ENCODE measurements at places on chromosomes 12 and 14.

- no peak for DNase-seq
Measured at GRCh38 chr14:39232554-39233415, 930 bp upstream of the MIA2 start.

GRCh38 chr14:93033983-93034670 lies 81.6 kb downstream of the ITPK1 start:
- no peak for DNase-seq

DNA sequence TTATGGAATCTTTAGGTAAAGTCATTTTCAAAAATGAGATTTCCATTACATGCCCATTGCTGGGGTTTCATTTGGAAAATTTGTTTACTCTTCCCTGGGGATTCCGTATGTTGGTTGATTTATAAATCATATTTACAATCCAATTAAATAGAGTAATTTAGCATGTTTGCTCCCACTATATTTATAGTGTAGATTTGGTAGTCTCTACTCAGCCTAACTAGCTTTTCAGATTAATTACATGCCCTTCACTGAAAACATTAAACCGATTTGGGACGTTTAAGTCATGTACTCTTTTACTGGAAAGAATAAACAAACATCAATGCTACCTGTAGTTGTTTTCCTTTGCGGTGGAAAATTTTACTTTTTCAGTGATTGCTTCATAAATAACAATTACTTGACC lies 10.4 kb downstream of the PAX9 start:
- no peak for DNase-seq

- DNase-seq = no peak
Measured at GRCh38 chr12:93847517-93848474, 170.6 kb downstream of the CRADD start.

GRCh38 chr14:63088865-63089264 lies 43.6 kb upstream of the KCNH5 start:
- no peak for DNase-seq

DNA sequence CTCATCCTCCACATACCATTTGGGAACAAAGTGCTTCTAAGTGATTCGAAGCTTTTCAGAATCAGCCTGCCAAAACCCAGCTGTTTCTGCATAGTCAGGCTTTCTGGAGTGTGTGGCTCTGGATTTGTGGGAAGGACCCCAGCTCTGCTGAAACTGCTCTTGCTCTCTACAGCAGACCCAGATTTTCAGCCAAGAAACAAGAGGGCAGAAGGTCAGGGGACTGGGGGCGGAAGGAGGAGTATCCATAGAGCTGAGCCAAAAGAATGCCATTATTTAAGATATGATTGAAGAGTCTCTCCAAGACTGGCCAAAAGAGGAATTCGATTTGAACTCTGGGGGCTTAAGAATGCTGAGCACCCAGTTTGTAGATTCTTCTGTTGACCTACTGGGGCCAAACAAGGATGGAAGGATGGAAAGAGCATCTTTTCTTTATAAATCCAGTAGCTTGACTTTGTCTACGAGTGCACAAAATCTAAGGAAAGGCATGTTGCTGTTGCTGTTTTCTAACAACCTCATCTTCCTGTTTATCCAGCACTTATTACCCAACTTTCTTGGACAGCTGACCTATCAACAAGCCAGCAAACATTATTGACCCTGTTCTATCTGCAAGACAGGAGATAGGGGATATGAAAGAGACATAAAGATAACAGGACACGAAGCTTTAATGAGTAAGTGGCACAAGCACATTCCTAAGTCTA lies 29.2 kb downstream of the FBLN5 start:
- DNase-seq = peak; percentile 40

GRCh38 chr14:103122947-103123633 lies at the start of gene TNFAIP2:
Gene TNFAIP2, plus strand, starts transcription at chr14:103123461. Its CDS starts 2,997 bp downstream, at chr14:103126458.
- peak; percentile 76 for DNase-seq

- DNase-seq = no peak
Measured at GRCh38 chr12:41980390-41980789, 164.3 kb downstream of the GXYLT1 start.

DNA sequence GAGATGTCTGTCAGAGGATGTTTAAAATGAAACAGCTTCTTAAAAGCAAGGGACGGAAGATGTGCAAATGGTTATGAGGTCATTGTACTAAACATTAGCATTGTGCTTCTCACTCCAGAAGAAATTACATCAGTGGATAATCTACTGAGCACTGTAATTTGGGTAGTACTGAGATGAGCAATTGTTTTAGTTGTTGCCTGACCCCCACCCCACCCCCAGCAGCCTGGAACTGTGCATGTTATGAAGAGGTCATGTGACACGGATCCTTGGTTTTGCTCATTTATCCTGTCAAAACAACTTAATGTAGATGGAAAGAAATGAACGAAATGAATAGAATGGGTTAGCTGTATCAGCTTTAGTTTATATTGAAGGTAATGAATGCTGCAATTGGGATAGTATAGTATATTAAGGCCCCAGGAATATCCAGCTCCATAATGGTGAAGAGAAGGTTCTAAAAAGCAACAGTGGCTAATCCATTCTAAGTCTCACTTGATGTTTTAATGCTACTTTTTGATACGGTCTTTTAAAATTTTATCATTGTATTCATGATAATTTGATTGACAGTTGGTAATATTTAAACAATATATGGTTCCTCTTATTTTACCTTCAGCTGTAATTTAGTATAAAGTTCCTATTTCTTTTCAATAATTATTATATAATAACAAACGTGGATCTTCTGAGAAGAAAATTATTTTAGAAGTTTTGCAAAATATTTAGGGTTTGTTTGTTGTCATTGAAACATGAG lies 58.5 kb downstream of the WNK1 start:
- DNase-seq = no peak

- no peak for DNase-seq
Measured at GRCh38 chr12:124915239-124916236, 1.1 kb upstream of the UBC start.

GRCh38 chr14:100215330-100215885 lies 23.5 kb upstream of the YY1 start:
- DNase-seq = no peak

- DNase-seq = no peak
Measured at GRCh38 chr14:99874306-99874705, 81.1 kb downstream of the EML1 start.

DNA sequence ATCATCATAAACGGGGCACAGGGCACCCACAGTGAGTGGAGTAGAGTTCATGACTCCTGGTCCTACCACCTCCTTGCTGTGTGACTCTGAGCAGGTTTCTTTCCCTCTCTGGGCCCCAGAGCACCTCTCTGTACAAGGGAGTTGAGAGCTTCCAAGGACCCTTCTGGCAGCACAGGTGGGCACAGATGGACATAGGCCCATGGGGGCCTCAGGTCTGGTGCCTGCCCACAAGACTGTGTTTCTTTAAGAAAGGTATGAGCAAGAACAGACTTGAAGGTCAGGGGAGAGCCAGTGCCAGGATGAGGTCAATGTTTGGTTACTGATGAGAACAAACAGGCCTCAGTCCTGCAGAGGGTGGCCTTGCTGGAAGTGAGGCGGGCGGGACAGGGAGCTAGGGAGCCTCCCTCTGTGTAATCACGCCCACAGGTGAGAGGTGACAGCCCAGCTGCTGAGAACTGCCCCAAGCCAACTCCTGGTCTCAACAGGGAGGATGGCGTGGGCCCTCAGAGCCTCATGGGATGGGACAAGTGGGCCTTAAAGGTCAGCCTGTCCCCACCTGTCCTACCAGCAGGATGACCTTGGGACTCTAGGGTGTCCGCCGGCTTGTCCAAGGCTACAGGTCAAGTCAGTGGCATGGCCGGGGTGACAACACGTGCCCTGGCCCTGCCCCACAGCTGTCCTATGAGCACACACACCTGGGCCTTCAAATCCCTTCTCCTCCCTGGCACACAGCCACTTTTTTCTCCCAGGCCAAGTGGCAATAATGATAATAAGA lies 49.1 kb downstream of the CCDC85C start:
- DNase-seq = no peak

GRCh38 chr12:121805171-121806008 lies 1.6 kb downstream of the SETD1B start:
- DNase-seq = peak; percentile 49

DNA sequence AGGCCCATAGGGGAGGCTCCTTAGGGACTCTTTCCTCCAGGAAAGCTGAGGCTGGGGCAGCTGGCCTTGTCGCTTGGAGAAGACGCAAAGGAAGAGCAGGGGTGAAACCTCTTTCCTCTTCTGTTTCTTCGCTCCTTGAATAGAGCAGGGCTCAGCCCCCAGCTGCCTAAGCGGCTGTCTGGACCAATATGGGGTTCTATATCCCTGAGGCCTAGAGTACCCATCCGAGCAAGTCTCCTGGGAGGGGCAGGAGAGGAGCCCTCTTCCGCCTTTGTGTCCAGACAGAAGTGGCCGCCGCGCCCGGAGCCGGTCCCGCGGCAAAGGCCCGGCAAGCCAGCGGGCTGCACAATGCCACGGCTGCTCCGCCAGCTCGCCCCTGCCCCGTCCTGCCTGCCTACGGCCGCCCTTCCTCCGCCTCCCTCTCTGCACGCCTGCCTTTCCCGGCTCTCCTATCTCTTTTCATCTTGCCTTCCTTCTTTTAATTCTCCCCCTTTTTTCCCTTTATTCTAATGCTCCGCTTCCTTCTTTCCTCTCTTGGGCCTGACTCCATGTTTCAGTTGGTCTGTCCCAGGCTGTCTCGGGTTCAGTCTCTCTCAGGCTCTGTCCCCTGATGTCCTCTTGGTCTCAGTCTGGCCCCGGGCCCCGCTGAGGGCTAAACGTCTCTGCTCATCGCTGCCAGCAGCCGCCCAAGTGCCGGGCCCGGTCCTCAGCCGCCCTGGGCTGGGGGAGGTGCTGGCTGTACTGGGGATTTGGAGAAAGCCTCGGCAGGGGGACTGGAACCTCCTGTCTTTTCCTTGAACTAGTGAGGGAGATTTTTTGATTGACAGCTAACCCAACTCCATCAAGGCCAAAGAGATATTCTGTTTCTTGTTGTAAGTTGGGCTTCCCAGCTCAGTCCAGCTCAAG lies 2.5 kb upstream of the HOXC9 start:
- DNase-seq = no peak

GRCh38 chr14:71712478-71712877 lies 219.8 kb upstream of the RGS6 start:
- no peak for DNase-seq

DNA sequence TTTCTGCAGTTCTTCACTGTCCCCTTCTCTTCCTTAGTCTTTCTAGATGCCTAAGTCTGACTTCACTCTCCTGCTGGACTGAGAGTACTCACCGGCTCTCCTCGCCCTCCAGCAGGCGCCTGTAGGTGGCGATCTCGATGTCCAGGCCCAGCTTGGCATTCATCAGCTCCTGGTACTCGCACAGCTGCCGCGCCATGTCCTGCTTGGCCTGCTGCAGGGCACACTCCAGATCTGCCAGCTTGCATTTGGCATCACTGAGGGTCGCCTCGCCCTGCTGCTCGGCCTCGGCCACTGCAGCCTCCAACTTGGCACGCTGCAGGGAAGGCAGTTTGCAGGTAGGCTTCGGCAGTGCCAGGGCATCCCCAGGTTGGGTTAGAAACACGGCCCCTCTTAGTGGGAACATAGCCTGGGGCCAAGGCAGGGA lies 5.2 kb downstream of the KRT84 start:
- no peak for DNase-seq

GRCh38 chr12:52245259-52245961 lies 12.4 kb downstream of the KRT7 start:
- no peak for DNase-seq

- DNase-seq = no peak
Measured at GRCh38 chr14:90274808-90275457, 18.6 kb downstream of the PSMC1 start.

DNA sequence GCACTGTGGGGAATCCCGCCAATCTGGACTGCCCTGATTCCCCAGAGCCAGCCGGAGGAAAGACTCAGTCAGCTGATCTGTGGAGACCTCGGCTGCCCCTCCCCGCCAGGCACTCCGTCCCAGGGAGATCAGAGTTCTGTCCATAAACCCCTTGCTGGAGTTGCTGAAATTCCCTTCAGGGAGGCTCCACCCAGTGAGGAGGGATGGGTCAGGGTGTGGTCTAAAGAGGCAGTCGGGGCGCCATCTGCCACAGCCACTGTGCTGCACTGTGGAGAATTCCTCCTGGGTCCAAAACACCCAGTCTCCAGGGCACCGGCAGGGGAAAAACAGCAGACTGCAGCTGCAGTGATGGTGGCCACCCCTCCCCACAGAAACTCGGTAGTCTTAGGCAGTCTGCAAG lies 1922.3 kb upstream of the FLRT2 start:
- DNase-seq = no peak

- DNase-seq = peak; percentile 48
Measured at GRCh38 chr12:108914121-108914531, 34.2 kb downstream of the DAO start.

- no peak for DNase-seq
Measured at GRCh38 chr12:31041033-31041564, 32.6 kb upstream of the DDX11 start.

DNA sequence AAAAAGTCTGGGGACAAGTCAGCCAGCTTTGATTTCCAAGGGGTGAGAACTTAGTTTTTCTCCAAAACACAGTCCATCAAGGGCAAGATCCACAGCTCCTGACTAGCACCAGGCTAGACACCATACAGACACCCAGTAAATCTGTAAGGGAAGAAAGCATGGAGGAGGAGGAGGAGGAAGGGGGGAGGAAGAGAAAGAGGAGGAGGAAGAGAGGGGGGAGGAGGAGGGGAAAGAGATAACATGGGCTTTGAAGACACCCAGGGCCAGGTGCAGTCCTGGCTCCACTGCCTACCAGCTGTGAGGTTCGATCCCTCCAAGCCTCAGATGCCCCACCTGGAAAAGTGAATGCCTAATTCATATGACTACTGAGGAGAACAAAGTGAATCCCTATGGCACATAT lies 18.3 kb downstream of the KDM2B start:
- no peak for DNase-seq

- no peak for DNase-seq
Measured at GRCh38 chr12:67202678-67203012, 66.5 kb upstream of the CAND1 start.

GRCh38 chr12:3077572-3078081 lies 448 bp downstream of the TSPAN9 start:
- DNase-seq = peak; percentile 54

DNA sequence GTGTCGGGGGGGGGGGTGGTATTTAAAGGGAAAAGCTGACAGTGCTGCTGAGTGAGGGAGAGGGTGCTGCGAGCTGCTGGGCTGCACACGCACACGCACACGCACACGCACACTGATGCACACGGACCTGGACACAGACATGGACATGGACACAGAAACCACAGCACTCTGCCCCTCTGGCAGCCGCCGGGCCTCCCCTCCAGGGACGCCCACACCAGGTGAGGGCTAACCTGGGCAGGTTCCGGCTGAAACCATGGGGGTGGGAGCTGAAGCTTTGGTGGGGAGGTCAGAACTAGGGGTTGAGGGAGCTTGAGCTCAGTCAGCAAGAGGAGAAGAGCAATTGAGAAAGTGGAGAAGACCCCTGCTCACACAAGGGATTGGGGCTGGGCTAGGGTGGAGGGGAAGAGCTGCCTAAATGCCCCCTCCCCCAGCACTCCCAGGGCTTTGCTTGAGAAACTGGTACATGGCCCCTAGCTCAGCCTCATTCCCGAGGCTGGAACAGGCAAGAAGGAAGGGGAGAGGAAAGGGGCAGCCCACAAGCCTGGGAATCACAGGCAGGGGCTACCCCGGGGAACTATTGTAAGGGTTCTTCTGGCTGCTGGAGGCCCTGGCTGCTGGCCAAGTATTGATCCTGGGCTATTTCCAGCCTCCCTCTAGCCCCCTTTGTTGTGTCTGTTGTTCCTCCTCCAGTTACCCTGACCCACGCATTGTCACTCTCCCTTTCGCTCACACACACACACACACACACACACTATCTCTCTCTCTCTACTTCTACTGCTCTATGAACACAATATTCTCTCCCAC lies at the start of gene REM2:
REM2 (plus strand) TSS at position 50 of the 804 bp plus-strand sequence; CDS start at position 116, 66 bp downstream.
- no peak for DNase-seq

- DNase-seq = no peak
Measured at GRCh38 chr12:122520676-122521075, 6.1 kb downstream of the RSRC2 start.

Measured in femur (tissue), 1 donor.